ENCODE measurements at places on chromosomes 1 and 21. TPM values are rescaled to one million over a fixed set of nuclear protein-coding genes. Genes with fewer than 3 reads are reported as not detected.

GRCh38 chr1:29458737-29459619 is 222.7 kb downstream of the PTPRU start:
- DNase-seq = no peak

Gene H6PD
- total RNA-seq = 45.6 TPM

DNA sequence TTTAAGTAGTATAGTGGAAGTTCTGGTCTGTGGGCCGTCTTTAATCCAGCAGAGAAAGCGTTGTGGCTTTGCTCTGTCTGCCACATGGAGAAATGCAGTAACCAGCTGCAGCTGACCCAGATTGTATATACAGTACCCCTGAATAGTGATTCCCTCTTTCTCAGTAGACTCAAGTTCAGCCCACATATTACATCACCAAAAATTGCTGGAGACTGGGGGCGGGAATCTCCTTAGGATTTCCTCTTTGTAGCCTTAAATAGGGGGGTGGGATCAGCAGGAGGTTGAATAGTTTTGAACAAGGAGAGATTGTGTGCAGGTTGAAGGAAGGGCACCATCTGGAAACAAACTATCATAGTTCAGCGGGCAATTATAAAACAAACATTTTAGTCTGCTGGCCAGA is at the start of gene ANGPTL1:
TSS of gene ANGPTL1 (minus strand) at position 134 of the 400 bp plus-strand sequence. CDS start 5,301 bp downstream, outside the sequence.
- peak; percentile 11 for DNase-seq

DNA sequence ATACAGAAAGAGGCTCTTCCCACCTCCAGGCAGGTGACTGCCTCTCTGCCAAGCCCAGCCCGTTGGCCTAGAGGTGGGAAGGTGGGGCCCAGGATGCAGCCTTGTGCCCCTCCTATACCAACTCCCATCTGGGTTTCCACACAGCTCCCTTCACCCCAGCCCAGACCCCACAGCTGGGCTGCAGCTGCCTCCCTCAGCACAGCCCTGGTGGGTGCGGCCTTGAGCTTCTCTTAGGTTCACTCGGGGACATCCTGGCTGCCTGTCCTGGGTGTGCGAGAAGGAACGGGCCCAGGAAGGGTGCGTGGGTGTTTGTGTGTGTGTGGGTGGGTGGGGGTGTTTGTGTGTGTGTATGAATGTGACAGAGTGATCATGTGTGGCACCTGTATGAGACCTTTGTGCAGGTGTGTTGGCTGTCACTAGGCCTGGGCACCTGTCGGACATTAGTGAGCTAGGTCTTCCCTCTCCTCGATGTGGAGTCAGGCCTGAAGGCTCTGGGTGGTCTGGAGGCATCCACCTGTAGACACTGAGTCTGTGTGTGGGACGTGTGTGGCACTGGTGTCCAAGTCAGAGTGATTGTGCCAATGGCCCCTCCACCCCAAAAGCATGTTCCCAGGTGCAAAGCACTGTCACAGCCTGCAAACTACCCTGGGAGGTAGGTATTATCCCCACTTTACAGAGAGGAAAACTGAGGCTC is 30.7 kb downstream of the FOXO6 start:
- DNase-seq = no peak

- DNase-seq = no peak
These were observed 58.0 kb downstream of the B3GALT5 start for GRCh38 chr21:39670701-39671100.

Gene KCNH1
- 1.4 TPM for total RNA-seq

- DNase-seq = peak; percentile 86
These were observed 29.6 kb downstream of the ACOT11 start for GRCh38 chr1:54577612-54578011.

Gene HCN3
- total RNA-seq = 8.7 TPM

GRCh38 chr1:234588386-234588785 is 21.6 kb downstream of the IRF2BP2 start:
- no peak for DNase-seq

DNA sequence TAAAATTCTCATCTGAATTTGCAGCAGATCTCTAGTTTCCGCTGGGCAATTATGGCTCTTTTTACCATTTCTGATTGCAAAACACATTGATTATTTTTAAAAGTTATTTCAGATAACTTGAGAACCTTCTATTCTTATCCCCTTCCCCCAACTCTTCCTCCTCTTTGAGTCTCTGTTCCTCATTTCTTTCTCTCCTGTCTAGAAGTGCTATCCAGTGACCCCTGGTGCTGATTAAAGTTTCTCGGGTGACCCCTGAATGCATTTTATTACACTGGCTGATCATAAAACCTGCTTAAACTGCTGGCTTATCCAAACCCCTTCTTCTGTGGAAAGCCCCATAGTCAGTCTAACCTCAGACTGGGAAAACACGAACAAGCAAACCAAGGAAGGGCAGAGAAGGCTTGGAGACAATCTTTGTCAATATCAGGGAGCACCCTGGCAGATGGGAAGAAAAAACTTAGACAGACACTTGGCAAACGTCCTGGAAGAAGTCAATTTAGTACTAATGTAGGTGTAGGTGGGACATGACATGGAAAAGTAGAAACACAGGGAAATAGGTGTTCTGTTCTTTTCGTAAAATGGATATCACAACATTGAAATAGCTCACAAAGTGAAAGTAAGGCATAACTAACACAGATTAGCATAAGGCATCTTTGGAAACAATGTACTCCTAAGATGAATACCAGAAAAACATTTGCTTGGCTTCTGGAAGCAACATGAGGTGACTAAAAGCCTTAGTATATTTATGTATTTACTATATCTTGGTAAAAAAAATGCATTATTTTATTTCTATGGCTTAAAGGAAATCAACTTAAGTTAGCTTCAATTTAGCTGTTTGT is 61.4 kb downstream of the GORAB start:
- DNase-seq = no peak

Gene HSD11B1
- total RNA-seq = 5.7 TPM

DNA sequence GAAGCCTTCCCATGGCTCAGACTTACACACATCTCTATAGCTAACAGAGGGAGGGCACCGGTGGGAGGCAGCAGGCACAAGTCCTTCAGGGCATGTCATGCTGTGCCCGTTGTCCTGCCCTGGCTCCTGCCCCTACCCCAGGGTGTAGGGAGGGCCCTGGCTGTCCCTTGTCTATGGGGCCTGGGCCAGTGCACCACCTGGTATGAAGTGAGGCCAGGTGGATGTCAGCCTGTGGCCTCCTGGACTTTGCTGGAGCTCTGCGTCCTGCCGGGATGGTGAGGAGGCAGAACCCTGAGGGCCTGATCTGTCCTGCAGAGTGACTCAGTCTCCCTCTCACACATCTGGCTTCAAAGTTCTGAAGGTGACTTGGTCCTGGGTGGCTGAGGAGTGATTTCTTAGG is 47.3 kb upstream of the GPR37L1 start:
- DNase-seq = no peak

DNA sequence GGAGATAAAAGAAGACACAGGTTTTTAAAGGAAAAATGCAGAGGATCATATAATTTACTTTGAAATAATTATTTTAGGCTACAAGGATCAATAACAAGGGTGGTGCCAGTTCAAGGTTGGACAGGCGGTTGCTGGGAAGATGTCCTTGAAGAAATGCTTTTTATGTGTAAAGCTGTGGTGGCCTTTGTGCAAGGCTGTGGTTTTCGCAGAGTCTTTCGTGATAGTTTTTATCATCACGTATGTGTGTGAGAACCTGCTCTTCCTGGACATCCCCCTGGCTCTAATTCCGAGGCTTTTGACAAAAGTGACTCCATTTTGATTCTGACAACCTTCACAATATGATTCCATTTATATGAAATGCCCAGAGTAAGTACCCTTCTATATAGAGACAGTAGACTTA is 85.8 kb upstream of the COG2 start:
- no peak for DNase-seq

Gene TCHH
- 0.09 TPM for total RNA-seq

GRCh38 chr1:53678507-53678906 is 60.5 kb downstream of the GLIS1 start:
- DNase-seq = no peak

GRCh38 chr1:207336559-207337467 is 15.3 kb downstream of the CD55 start:
- no peak for DNase-seq

GRCh38 chr1:227311389-227312001 is 6.8 kb downstream of the CDC42BPA start:
- DNase-seq = no peak

DNA sequence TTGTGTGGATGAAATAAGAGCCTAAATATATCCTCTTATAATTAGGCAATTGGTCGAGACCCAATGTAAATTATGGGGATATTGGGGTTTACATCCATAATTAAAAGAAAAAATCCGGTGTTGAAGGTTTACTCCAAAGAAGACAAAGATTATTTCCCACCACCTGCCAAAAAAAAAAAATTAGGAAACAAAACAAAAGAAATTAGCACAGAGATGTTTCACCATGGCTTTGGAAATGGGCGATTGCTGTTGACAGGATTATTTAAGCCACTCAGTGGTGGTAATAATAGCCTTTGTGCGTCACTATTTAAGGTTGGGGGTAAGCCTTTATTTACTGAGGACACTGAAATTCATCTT is 585 bp upstream of the GLRX2 start:
- DNase-seq = no peak

GRCh38 chr1:208088319-208088718 is 155.9 kb downstream of the PLXNA2 start:
- no peak for DNase-seq
